ENCODE measurements at places on chromosomes 2 and 18. TPM values are rescaled to one million over a fixed set of nuclear protein-coding genes. Genes with fewer than 3 reads are reported as not detected.

The AGXT gene
- 0.17 TPM for total RNA-seq

The C2orf66 gene
- 1.9 TPM for total RNA-seq

The LIMS3 gene
- total RNA-seq = 6.9 TPM

The RND3 gene
- total RNA-seq = 61.1 TPM

The KCNG3 gene
- total RNA-seq = 5.2 TPM

The KCNF1 gene
- total RNA-seq = 6.5 TPM

The CRYBA2 gene
- not detected for total RNA-seq

The TNFAIP6 gene
- total RNA-seq = 2.9 TPM

The TXNDC2 gene
- total RNA-seq = 0.17 TPM

The RETSAT gene
- total RNA-seq = 30.6 TPM

The ZEB2 gene
- total RNA-seq = 173 TPM

The RTP5 gene
- 1.9 TPM for total RNA-seq

The IL1R1 gene
- total RNA-seq = 10.9 TPM

The ATG4B gene
- 53.8 TPM for total RNA-seq

The ASIC4 gene
- total RNA-seq = 8.2 TPM

The CLHC1 gene
- total RNA-seq = 26.9 TPM

The OTX1 gene
- 0.44 TPM for total RNA-seq

The PSMG2 gene
- 77.5 TPM for total RNA-seq

The GCG gene
- not detected for total RNA-seq

The GAREM2 gene
- 11.0 TPM for total RNA-seq

The LCT gene
- 0.10 TPM for total RNA-seq

The SERPINB11 gene
- not detected for total RNA-seq

The CABYR gene
- 18.2 TPM for total RNA-seq

The ST6GAL2 gene
- total RNA-seq = 49.0 TPM

The CRYGC gene
- not detected for total RNA-seq

The ASXL3 gene
- 28.0 TPM for total RNA-seq

The CNTNAP5 gene
- total RNA-seq = 32.9 TPM

The RALB gene
- total RNA-seq = 65.4 TPM

The DNER gene
- total RNA-seq = 179 TPM

The PLCD4 gene
- 9.0 TPM for total RNA-seq

The CDK15 gene
- 0.55 TPM for total RNA-seq

Data from spinal cord (tissue), 10 donors.